ENCODE measurements at places on chromosomes 6 and 20.
A peak's percentile ranks its signal among the peaks of the same experiment; 100 is the strongest.

GRCh38 chr6:34520645-34521462, 35.3 kb downstream of the SPDEF start:
- DNase-seq = no peak

- DNase-seq = no peak
Observed at GRCh38 chr6:138607478-138608433, 108.5 kb upstream of the NHSL1 start.

DNA sequence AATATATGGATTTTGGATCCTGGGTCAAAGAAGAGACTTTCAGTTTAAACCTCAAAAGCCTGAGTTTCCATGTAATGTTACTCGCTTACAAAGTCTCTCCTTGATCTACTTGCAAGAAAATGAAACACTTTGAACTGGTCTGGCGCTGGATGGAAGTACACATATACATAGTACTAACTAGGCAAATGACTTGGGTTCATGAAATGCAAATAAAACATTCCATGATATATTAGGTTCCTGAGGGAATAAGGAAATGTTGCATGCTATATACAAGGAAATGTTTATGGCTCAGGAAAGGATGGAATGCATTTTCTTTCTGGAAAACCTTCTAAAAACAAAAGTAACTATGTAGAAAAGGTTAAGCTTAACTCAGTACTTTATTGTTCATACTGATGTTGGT, 11.4 kb upstream of the TXLNB start:
- no peak for DNase-seq

GRCh38 chr6:119071576-119071975, 6.9 kb downstream of the FAM184A start:
- DNase-seq = no peak

GRCh38 chr20:16167423-16168130, 405.7 kb downstream of the KIF16B start:
- DNase-seq = no peak

GRCh38 chr6:119581220-119581619, 231.7 kb upstream of the MAN1A1 start:
- DNase-seq = no peak

DNA sequence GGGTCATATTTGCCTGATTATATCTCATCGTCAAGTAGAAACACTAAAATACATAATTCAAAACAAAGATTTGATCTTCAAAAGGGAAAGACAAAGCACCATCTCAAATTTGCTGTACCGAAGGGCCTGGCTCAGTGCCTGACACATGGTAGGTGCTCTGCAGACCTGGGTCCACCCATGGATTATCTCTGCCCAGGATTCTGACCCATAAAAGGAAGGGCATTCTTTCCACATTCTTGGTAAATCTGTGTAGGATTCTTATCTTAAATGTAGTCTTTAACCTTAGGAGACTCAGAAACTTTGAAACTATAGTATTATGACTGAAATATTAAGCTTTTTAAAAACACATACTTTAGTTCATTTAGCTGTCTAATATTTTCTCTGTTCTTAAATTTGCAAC, 274.1 kb upstream of the FLRT3 start:
- no peak for DNase-seq

- no peak for DNase-seq
Observed at GRCh38 chr6:80541886-80542285, 435.4 kb downstream of the BCKDHB start.

- DNase-seq = peak; percentile 42
Observed at GRCh38 chr20:23159256-23159946, 73.3 kb upstream of the CD93 start.

- no peak for DNase-seq
Observed at GRCh38 chr6:47153404-47153755, 111.2 kb upstream of the ADGRF1 start.

DNA sequence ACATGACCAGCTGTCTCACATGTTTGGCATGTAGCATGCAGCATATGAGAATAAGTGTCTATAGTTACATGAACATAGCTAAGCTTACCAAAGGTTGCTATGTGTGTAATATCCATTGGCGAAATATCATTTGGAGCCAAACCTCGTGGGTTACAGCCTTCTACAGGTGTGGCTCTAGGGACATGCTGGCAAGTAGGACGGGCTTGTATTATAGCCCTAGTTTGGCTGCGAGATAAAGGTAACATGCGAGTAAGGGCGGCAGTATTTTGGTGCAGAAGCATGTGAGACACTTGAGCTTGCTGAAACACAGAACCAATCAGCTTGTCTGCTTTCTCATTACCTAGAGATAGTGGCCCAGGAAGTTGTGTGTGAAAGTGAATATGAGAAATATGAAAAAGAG, 6.5 kb upstream of the ABHD12 start:
- DNase-seq = no peak

DNA sequence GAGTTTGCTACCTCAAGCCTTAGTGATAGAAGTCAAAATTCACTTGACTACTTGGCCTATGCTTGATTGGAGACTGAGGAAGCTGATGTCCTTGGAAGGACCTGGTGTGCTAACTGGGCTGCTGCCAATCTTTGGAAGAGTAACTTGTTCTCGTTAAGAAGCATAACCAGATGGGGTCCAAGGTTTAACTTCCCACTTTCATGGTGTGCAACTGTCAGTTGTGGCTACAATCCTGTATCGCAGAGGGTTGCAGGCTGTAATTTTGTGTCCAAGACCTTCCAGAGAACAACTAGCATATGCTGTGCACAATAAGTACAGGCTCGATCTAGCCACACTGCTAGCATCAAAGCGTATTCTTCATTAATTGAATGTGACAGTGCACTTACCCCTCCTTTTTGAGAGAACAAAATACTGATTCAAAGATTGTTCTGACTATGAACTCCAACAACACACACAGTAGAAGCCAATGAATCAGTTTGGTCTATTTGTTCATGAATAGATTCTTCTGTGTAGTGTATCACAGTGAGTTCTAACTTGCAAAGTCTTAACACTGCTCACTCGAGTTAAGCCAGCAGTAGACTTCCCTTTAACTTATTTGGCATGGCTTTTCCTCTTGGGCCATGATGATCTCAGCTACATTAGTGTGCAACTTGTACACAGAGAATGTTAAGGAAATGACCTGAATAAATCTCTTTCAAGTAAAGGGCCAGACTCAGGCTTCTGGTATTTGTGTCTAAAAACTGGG, 15.8 kb upstream of the PLCB1 start:
- DNase-seq = no peak

DNA sequence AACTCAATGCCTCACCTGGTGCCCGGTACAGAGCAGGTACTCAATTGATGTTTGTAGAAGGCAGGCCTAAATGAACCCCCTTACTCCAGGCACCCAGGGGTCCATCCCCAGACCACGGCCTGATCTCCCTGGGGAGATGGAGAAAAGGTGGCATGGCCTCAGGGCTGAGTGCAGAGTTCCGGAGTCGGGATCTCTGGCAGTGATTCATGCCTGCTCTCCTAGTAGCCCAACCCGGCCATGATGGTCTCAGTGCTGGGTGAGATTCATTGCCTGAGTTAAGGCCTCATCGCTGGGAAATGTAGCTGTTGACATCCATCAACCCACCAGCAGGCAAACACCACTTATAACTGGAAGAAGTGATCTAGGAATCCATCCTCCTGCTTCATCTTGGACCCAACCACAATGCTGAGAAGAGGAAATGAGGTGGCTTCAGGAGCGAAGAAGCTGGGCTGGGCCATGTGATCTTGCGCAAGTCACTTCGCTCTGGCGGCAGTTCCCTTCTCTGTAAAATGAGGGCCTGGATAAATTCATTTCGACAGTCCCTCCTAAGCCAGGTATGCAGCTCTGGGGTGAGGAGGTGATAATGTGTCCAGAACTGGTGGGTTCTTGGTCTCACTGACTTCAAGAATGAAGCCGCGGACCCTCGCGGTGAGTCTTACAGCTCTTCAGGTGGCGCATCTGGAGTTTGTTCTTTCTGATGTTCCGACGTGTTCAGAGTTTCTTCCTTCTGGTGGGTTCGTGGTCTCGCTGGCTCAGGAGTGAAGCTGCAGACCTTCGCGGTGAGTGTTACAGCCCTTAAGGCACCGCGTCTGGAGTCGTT, 24.7 kb downstream of the ETV7 start:
- peak; percentile 35 for DNase-seq

GRCh38 chr6:139156551-139156950, 21.7 kb downstream of the HECA start:
- DNase-seq = no peak

DNA sequence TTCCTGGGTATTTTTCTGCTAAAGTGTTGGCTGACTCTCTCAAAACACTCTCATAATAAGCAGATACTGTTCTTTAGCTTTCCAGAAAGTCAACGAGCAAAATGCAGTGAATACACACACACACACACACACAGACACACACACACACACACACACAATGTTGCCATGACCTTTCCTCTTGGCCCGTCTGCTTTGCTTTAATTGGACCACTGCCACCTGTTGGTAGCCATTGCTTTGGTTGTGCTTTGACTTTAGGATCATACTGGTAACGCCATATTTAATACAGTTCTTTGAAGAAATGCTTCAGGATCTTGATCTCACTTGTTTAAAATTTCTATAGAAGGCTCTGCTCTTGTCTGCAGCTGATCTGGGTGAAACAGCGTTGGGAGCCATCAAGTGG, 4.4 kb downstream of the FIG4 start:
- no peak for DNase-seq

- peak; percentile 88 for DNase-seq
Observed at GRCh38 chr20:19932170-19932667, 84.9 kb upstream of the NAA20 start.

DNA sequence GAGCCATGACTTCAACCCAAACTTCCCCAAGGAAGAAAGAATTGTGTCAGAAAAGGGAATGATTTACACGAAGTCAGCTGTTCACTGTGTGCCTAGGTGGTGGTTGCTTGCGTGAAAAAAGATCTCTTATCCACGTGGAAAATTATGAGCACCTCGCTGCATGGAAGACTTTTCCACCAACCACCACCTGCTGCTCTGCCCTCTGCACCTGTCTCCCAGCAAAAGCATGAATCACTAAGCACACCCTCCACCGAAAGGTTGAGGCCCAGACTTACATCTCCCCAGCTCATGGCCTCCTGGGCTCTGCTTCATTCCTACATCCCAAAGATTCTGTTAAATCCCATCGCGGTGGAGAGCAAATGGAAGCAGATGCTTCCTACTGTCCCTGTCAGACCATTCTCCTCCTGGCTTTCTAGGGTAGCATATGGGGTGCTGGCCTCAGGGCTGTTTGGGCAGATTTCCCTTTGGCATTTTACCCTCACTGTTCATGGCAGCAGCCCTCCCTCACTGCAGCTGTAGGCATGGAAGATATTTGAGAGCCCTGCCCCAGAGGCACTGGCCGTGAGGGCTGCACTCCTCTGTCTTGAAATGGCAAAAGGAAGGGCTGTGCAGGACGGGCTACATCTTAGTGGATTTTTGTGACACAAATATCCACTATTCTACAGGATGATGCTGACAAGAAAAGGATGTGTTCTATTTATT, 37.6 kb upstream of the CST5 start:
- no peak for DNase-seq

DNA sequence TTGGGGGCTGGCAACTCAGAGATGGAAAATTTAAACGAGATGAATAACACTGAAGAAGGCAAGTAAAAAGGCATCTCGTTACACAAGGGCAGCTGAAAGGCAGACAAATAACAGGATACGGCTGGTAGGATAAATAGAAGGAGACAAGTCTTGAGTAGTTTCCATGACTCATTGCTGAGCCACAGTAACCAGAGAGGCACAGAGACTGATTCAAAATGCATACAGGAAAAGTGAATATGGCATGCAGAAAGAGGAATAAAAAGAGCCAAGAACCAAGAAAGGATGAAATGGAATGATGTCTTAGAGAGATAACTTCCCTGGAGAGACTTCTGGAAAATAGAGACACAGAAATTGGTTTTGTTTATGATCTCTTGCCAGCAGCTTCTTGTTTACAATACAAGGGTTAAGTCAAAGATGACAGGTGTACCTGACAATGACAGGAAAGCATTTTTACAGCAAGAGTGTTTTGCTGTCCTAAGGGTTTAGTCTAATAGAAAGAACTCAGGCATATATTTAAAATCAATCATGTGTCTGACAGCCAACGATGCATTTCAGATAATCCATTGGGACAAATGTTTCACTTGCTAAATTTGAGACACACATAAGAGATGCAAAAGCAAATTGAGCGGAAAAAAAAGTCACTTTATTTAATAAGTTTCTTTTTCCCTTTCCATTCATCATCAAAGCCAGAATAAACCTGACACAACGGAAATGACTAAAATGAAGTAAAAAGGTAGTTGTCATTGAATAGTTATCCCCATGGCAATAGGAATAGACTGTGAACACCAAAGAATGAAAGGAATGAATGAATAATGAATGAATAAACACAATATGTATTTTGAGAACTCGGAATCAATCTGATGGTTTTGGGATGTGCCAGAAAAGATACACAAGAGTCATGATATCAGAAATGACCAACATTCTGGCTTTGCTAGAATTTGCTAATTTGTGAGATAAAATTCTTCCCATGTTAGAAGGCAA, 68.0 kb upstream of the KCNQ5 start:
- DNase-seq = no peak

DNA sequence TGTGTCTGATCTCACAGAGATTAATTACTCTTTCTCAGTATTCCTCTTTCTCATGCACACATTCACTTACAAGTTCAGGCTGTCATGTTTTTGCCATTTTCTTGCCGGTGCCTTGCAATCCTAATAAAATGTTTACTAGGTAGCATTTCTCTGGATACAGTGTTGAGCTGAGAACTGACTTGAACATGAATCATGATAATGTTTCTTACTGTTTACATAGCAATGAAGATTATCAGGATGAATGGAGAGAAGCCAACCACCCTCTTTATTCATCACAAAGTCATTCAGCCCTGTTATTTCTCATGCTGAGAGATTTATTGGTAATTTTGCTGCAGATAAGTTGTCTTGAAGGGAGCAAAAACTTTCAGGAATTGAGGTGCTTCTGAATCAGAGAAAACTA, 185.5 kb upstream of the ECI2 start:
- no peak for DNase-seq

DNA sequence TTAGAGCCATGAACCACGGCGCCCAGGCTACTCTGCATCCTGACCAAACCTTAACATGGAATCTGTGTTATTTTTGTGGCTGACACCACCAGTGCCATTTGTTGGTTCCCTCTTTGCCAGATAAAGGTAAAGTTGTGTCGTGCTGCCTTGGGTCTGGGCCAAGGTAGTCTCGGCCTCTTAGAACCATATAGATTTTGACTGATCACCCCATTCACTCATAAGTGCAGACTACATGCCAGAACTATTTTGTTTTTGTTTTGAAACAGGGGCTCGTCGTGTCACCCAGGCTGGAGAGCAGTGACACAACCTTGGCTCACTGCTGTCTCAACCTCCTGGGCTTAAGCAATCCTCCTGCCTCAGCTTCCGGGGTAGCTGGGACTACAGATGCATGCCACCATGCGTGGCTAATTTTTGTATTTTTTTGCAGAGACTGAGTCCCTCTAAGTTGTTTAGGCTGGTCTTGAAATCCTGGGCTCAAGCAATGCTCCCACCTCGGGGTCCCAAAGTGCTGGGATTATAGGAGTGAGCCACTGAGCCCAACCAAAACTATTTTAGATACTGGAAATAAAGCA, 19.2 kb upstream of the RIPOR3 start:
- no peak for DNase-seq

GRCh38 chr20:37373020-37373598, 27.2 kb downstream of the SRC start:
- DNase-seq = no peak

- DNase-seq = no peak
Observed at GRCh38 chr20:62280303-62280702, 22.5 kb upstream of the ADRM1 start.

Data from inflammatory macrophage treated with lipopolysaccharide for 1 hour (primary cell).